ENCODE measurements at places on chromosomes 13 and 19. TPM values are rescaled to one million over a fixed set of nuclear protein-coding genes. Genes with fewer than 3 reads are reported as not detected.

DNA sequence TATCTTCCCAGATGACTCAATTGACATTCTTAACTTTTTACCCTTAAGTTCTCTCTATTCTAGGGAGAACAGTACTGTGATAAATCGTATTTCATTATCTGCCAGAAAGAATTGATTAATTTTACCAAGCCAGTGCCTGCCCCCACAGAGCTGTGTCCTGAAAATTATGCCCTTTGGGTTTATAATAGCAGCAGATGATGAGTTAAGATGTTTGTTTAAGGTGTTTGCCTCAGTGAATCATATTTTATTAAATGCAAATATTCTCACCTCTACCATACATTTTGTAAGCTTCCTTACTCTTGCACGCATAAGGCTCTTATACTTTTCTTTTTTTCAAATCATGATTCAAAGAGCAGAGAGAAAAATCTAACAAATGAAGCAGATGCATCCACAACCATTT is 318.6 kb downstream of the DCT start:
- DNase-seq: no peak

- DNase-seq: no peak
These were observed 2.1 kb downstream of the ZIC5 start for GRCh38 chr13:99969453-99969918.

DNA sequence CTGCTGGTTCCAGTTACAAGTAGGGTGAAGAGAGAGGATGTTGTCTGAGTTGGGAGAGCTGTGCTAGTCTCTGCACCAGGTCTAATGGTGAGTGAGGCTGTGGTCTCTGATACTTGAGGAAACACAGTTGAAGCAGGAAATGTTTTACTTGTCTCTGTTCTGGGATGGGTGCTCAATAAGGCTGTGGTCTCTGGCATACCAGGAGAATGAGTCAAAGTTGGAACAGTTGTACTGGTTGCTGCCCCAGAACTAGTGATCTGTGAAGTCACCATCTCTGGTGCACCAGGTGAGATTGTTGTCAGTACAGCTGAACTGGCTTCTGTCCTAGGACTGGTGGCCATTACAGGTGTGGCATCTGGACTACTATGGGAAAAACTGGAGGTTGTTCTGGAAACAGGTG is 74.7 kb downstream of the MUC16 start:
- DNase-seq: no peak

- no peak for DNase-seq
These were observed 3.6 kb upstream of the RPS15 start for GRCh38 chr19:1434577-1435060.

- no peak for DNase-seq
These were observed 301.1 kb downstream of the FGF9 start for GRCh38 chr13:21971662-21972621.

DNA sequence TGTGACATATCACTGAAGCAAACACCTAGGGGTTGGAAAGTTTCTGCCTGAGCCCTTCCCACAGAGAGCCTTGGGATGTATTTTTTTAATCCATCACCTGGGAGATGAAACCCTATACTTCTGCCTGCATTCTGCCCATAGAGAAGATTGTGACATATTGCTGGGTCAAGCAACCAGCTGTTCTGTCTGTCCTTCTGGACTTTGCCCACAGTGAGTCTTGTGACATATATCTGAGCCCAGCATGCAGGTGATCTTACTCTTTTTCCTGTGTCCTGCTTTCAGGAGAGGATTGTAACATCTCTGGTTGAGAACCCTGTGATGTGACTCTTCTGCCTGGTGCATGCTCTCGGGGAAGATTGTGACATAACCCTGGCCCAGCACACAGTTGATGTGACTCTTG is 24.9 kb upstream of the ZNF681 start:
- no peak for DNase-seq

EVI5L gene
- total RNA-seq: 4.4 TPM

ZNF841 gene
- 16.1 TPM for total RNA-seq

C1QTNF9B gene
- total RNA-seq: not detected

Measured in activated T-helper 1 cell treated with anti-CD3 and anti-CD28 coated beads, Interleukin-12 subunit alpha, Interleukin-12 subunit beta, Interleukin-2, Interleukin-4 antibody, amounts not matched to agents 30 ng/mL and 10 ng/mL and 1 ng/mL, durations not matched to agents 14 hours and 24 hours and 36 hours (primary cell).